ENCODE measurements at places on chromosomes 3 and 15.

GRCh38 chr3:54349231-54349652, 226.9 kb downstream of the CACNA2D3 start:
- DNase-seq, result no peak

DNA sequence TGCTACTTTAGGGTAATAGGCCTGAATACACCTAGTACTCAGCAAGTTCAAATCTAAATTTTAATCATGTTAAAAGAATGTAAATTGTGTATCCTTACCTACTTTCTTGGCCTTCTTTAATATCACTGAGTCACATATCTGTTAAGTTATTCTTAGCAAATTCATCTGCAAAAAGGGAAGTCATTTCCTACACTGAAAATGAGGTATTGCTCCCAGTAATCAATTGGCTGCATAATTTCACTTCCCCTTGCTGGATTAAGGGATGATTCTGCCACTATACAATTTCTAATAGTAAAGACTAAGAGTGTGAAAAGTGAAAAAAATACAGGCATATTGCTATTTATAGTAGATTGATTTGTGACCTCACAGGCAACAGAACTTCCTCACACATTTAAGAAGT, 47.8 kb downstream of the CCDC54 start:
- no peak for DNase-seq

DNA sequence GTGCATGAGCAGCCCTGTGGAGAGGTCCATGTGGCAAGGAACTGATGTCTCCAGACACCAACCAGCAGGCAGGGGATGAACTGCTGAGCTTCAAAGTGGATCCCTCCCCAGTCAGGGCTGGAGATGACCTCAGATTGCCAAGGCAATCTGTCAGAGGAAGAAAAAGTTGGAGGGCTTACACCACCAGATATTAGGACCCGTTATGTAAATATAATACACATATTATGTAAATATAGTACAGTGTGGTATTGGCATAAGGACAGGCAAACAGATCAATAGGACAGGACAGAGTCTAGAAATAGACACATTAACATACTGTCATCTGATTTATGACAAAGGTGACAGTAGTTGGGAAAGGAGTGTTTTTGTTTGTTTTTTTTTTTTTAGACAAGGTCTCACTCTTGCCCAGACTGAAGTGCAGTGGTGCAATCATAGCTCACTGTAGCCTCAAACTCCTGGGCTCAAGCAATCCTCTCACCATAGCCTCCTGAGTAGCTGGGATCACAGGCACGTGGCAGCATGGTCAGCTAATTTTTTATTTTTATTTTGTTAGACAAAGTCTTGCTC, 18.0 kb upstream of the RAB7A start:
- no peak for DNase-seq

- no peak for DNase-seq
Measured at GRCh38 chr3:141804778-141805639, 41.8 kb downstream of the GRK7 start.

- DNase-seq, result no peak
Measured at GRCh38 chr3:62049033-62049432, 324.3 kb downstream of the FEZF2 start.

DNA sequence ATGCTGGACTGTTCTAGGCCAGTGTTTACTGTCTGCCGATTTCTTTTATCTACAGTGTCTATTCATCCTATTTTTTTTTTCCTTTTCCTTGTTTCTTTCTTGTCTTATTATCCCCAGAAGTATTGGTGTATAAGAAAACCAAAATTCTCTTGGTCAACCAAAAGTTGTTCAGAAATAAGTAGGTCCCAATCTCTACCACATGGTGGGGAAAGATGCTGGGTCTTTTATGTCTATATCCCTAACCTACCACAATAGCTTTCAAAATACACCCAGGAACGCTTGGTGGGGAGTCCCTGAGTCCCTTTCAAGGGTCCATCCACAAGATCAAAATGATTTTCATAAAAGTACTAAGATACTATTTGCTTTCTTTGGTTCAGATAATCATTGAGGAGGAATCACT, 225.6 kb downstream of the CLSTN2 start:
- DNase-seq, result no peak

- no peak for DNase-seq
Measured at GRCh38 chr15:70095408-70096214, 2.1 kb downstream of the TLE3 start.

DNA sequence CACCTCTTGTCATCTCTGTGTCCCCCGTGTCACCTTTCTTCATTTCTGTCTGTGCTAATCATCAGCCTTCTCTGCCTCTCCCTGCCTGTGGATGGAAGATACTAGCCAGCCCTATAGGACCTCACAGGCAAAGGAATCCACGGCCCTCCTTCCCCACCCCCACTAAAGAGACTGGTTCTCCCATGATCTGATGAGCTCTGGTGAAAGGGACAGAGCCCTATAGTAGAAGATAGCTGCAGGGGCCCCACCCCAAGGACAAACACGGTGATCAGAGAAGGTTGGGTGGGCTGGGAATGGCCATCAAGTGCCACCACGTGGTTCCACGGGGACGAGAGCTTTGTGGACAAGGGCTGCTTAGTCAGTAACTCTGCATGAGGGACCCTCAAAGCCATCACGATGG, 27.8 kb upstream of the RASA2 start:
- no peak for DNase-seq

DNA sequence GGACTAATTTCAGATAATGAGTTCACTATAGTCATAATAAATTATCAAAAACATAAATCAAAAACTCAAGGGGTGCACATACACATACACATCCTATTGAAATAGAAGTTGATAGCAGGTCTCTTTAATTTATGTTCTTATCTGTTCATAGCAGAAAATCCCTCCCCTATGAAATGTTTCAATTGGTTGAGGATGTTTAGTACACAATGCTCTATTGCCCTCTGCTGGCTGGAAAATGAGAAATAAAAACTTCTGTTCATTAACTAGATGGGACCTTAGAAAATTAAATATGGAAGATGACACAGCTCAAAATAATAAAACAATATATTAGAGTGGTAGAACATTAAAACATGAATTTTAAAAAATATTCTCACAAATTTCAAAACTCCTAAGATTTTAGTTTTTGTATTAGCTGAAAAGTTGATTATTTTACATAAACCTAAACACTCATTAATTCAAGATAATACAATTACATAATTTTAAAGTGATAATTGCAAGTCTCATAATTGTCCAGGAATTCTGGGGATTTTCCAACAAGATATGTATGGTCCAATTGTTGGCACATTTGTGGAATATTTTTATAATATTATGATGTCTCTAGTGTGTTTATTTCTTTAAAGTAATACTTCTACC, 735.0 kb downstream of the ROBO1 start:
- DNase-seq, result peak; percentile 44

DNA sequence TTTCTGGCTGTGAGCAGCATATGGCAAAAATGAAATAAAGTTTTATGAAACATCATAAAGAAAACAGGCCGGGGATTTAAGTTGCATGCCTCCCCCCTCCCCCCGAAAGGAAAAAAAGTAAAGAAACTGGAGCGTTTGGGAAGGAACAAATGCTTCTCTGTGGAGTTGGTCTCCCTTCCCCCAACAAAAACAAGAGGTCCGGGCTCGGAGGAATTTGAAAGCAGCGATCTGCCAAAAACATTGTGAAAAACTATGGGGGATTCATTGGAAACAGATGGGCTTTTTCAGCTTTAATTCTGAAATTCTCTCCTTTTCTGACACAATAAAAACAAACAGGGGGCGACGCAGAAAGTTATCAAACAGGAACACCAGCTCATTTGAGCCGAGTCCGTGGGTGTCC, 17.0 kb downstream of the RGMA start:
- peak; percentile 50 for DNase-seq

- DNase-seq, result no peak
Measured at GRCh38 chr3:195209083-195209846, 61.7 kb downstream of the XXYLT1 start.

Data from AG08395 (cell line).